ENCODE measurements at places on chromosomes 5 and 9.

- DNase-seq = no peak
Measured at GRCh38 chr9:121301881-121302286, 33.9 kb downstream of the GSN start.

DNA sequence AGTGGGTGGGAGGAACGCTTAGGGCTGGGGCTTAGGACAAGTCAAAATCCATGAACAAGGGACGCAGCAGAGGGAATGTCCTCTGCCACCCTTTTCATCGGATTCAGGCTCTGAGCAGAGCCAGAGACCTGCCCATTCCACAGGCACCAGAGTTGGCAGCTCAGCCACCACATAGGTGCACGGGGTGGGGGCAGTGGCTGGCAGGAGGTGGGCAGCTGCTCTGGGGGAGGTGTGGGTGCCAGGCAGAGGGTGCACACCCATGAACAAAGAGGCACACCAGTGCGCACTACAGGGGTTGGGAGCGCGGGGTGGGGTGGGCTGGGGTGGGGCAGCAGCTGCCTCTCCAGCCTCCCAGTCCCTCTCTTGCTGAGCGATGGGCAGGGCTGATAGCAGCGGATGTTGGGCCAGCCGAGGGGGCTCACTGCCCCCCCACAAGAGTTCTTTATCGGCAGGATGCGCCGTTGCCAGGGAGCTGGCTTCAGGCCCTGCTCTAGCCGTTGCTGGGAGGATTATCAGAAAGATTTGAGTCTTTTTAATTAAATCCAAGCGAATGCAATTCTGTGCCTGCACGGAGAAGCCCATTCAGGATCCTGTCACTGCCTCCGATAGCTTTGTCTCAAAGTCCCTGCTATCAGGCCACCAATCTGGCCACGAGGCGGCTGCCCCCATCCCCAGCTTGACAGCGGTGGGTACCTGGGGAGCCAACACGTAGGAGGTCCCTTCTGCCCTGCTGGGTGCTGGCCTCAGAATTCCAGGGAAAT is 64.3 kb upstream of the LMX1B start:
- DNase-seq = no peak

DNA sequence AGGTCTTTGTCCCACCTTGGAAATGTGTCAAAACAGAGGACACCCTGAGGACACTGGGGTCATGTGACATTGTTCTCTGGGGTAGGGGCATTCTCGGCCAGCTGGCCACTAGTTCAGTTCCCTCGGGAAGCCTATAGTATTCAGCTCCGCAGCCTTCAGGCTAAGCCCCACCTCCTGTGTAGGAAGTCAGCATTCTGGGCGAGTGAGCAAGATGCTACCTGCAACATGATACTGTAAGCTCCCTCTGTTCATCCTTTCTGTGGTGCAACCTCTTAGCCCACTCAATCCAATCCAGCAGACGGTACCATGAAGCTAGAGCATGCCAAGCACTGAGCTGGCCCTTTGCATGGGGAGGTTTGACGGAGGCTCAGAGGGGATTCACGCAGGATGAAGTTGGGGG is 5.3 kb downstream of the NTNG2 start:
- DNase-seq = no peak

DNA sequence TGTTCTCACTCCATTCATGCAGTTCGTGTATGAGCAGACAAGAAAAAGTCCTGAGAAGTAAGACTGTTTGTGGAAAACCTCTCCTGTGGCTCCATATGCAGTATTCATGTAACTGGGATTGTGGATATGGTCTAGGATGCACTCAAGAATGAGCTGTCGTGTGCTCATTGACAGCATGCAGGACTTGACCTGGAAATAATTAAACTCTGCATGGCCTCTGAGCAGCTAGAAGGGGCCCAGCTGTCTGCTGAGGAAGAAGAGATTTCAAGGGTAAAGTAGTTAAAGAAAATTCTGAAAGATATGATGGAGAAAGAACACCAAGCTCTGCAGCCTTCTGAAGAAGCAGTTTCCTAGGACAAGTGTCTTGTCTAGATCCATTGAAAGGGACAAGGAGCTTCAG is 89.4 kb downstream of the KCTD16 start:
- no peak for DNase-seq

- DNase-seq = no peak
Measured at GRCh38 chr5:137621861-137622823, 113.7 kb downstream of the KLHL3 start.

DNA sequence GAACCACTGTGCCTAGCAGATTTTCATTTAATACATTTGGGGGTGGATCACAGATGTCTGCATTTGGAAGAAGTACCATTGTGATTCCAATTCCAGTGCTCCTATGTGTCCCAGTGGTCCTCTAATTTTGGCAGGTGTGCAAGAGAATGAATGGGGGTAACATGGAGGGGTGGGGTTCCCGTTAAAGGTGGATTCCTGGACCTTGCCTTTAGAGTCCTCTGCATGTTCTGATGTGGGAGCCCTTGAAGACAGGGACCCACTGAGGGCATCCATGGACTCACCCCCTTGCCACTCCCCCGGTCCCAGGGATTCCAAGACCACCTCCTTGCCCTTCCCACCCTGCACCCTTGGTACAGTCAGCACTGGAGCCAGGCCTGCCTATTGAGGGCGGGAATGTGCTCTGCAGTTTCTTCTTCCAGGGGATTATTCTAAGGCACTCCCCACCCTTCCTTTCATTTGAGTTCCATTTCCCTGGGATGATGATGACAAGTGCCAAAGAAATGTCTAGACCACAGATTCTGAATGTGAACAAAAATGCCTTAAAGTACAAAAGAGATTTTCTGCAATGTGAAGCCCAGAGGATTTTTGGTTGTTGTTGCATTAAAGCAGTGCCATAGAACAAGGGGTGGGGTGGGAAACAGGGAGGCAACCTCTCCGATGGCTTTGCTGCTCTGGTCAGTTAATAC is 119.4 kb upstream of the PTCH1 start:
- no peak for DNase-seq

GRCh38 chr5:66689522-66690220 is 93.5 kb downstream of the MAST4 start:
- DNase-seq = no peak

GRCh38 chr9:32378496-32378895 is 5.9 kb upstream of the ACO1 start:
- DNase-seq = no peak

GRCh38 chr5:124235576-124235975 is 510.9 kb downstream of the ZNF608 start:
- DNase-seq = no peak

Data from stimulated activated CD8-positive, alpha-beta memory T cell treated with anti-CD3 and anti-CD28 coated beads, Interleukin-4, amount 100 ng/mL, for 4 hours (primary cell).